Umbilical cord (tissue), 2 donors: ENCODE measurements at places on chromosomes 5 and 9.

- no peak for DNase-seq
These were observed 15.3 kb downstream of the TRMO start for GRCh38 chr9:97907046-97907445.

- peak; percentile 75 for DNase-seq
These were observed 1.3 kb downstream of the ERBIN start for GRCh38 chr5:65927503-65928321.

DNA sequence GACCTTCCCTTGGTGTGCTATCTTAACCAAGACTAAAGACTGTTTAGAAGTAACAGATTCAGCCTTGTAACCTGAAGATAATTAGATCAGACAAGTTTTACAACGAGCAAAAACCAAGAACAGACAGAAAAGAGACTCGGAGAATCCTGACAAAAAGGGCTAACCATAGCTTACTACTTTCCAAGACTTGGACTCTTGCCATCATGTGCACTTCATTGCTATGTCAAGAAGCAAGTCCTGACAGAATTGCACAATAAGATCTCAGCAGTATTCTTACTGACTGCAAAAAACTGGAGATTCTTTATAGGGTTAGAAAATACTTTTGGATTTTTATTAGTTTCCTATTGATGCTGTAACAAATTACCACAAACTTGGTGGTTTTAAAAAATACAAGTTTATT lies 1539.0 kb upstream of the NUDT12 start:
- DNase-seq: peak; percentile 87

GRCh38 chr9:95634114-95634513 lies 117.3 kb upstream of the PTCH1 start:
- DNase-seq: no peak

DNA sequence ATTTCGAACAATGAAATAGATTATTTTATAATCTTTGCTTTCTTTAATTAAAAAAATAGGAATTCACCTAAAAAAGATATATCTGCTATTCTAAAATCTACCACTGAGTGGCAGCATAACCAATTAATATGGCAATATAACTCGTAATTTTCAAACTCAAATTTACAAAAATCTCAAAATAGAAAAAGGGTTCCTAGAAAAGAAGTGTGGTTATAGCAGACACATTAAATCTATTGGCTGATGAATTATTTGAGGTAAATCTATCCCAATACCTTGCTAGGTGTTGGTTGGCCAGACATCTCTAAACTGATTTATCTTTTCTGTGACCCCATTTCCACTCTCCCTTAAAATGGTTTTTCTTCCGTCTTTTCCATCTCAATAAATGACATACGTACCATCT lies 30.2 kb upstream of the NRG2 start:
- DNase-seq: peak; percentile 10

GRCh38 chr5:150637245-150638052 lies 3.0 kb upstream of the SYNPO start:
- DNase-seq: peak; percentile 76
